Activated CD4-positive, alpha-beta T cell treated with anti-CD3 and anti-CD28 coated beads, Interleukin-10, Interleukin-2, amounts not matched to agents 100 ng/mL and 50 ng/mL, durations not matched to agents 16 hours and 8 hours (primary cell): ENCODE measurements at places on chromosomes 12 and 14.

DNA sequence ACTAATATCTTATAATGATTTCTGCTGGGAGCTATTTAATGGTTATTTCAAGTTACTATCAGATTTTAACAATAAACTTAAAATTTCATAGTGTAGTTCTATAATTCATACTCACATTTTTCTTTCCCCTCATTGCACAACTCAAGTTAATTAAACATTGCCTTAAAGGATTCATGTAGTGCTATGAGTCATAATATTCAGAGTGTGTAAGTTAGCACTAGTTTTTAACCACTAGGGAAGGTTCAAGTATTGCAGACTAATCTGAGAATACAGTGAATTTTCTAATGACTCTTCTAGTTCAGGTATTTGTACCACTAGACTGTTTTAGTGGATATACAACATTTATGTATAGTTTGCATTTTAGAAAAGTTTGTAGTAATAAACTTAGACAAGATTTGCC lies 49.9 kb downstream of the FOXA1 start:
- no peak for DNase-seq

- no peak for DNase-seq
Measured at GRCh38 chr14:51870606-51871005, 10.2 kb downstream of the GNG2 start.

- no peak for DNase-seq
Measured at GRCh38 chr12:131146173-131146675, 192.5 kb downstream of the ADGRD1 start.

- DNase-seq = no peak
Measured at GRCh38 chr12:24111616-24112015, 162.1 kb upstream of the SOX5 start.

GRCh38 chr14:96783915-96784224 lies 13.3 kb upstream of the VRK1 start:
- DNase-seq = no peak
